Right atrium auricular region (tissue), 2 donors: ENCODE measurements at places on chromosomes 5 and 9. TPM values are rescaled to one million over a fixed set of nuclear protein-coding genes. Genes with fewer than 3 reads are reported as not detected.

Gene ATOSB
- 19.6 TPM for total RNA-seq

Gene ISOC1
- 45.9 TPM for total RNA-seq

DNA sequence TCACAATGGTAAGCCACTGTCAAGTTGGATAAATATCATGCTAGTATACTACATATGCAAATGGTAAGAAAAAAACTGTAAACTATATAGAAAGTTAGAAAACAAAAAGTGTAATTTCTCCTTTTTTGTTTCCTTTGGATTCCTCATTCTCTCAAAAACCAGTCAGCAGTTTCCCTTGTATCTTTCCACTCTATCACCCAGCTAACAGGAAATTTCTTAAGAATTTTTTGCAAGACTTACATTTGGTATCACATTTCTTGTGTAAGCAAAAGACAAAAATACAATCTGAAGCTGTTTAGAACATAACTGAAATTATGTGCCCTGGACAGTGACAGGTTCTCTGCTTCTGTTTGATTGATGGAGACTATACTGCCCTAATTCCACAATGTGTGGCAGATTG, 25.2 kb upstream of the MSH3 start:
- no peak for DNase-seq

- no peak for DNase-seq
Observed at GRCh38 chr5:146291421-146292074, 47.1 kb upstream of the POU4F3 start.

- DNase-seq, result no peak
Observed at GRCh38 chr5:68176802-68177479, 38.6 kb upstream of the PIK3R1 start.
